SJSA1 (cell line): ENCODE measurements at places on chromosomes 5 and 9.

DNA sequence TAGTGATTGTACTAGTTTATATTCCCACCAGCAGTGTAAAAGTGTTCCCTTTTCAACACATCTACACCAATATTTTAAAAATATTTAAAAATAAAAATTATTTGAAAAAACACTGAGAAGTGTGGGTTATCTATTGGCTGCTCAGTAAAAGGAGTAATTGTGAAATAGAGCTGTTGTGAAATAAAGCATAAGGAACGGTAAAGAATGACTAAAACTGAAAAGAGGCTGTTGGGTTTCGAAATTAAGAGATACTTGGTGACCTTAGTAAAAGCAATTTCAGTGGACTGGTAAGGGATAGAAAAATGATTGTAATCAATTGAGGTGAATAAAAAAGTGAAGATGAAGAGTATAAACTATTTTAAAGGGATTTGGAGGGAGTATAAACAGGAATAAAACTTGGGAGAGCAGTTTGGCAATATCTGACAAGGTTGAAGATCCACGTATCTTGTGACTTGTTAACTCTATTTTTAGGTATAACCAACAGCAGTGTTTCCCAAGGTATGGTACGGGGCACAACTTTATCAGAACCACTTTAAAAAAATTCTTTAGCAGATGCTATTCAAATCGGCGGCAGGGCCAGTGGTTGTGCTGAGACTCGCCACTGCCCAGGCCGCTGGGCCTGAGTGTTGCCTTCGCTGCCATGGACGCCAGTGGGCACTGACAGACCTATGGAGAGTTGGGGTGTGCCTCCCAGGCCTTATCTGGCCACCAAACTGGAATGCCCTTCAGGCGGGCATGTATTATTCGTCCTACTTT is 63.3 kb downstream of the TMEM38B start:
- no peak for DNase-seq

DNA sequence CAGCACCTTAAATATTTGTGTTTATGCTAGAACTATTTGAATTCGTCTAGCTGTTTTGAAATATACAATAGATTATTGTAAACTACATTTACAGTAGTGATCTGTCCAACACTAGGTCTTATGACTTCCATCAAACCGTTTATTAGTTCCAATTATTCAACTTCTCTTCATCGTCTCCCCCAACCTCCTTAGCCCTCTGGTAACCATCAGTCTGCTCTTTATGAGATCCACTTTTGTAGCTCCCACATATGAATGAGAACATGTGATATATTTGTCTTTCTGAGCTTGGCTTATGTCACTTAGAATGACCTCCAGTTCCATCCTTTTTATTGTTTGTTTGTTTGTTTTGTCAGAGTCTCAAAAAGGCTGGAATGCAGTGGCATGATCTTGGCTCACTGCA is 11.8 kb downstream of the DMXL1 start:
- no peak for DNase-seq

DNA sequence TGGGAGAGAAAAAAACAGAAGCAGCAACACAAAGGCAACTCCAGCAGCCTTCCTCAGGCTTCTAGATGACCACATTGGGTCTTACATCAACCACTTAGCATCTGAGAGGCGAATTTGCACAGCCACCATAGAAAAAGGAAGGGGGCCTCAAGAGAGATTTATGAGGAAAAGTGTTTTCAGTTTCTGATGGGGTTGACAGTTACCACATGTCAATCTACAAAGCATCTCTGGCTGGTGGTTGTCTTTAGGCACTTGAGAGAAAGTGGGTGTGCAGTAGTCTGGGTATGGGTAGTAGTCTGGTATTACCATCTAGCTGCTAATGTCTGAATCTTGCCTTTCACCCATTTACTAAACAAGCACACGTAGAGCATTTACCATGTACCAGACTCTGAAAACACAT is 137.5 kb downstream of the BAAT start:
- no peak for DNase-seq

- no peak for DNase-seq
These were observed 22.1 kb downstream of the ANXA1 start for GRCh38 chr9:73173557-73174329.

- DNase-seq, result no peak
These were observed 62.3 kb downstream of the LPAR1 start for GRCh38 chr9:110975969-110976368.
